ENCODE measurements at places on chromosomes 1 and 21. TPM values are rescaled to one million over a fixed set of nuclear protein-coding genes. Genes with fewer than 3 reads are reported as not detected.

DNA sequence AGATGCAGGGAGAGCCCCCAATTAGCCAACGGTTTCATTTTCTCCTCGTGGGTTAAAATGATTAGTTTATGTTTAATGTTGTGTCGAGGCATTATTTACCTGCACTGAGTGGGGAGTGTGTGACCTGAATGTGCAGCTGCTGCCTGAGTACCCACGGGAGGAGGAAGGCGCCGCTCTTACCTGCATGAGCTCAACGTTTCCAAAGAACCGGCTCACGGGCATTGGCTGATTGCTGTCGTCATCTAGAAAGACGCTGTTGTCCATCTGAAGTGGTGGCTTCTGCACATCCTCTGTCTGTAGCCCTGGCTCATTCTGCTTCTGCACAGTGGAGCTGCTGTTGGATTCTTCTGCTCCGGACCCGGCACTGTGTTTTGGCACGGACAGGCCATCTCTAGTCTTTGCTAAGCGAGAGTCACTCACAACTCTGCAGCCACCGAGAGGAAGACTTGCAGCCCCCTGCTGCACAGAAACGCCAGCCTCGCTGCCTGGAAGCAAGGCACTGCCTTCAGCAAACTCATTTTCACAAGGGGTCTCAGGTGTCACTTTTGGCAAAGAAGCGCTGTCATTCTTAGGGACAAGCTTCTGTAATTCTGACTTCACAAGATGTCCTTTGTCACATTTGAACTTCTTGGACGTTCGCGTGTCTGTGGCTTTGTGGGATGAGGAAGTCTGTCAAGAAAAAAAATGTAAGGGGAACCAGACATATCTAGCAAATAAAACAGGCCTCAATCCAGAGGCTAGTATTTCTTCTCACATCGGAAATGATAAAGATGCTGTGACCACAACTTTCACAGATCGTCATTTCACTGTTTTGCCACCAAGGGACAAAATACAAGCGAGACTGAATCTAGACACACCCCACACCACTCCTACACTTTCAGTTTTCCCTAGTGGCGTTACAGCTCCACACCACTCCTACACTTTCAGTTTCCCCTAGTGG is 9.4 kb downstream of the C1orf174 start:
- H3K36me3 ChIP-seq, result peaks cover 18% of the 10 kb centered on the region
- peaks cover 25% of the 10 kb centered on the region for H3K4me1 ChIP-seq
- no peaks in the 10 kb centered on the region for H3K27me3 ChIP-seq
- no peak for DNase-seq
- H3K4me3 ChIP-seq, result no peak overlapping the region

- no peak for DNase-seq
- no peaks in the 10 kb centered on the region for H3K27me3 ChIP-seq
- no peaks in the 10 kb centered on the region for H3K4me1 ChIP-seq
- H3K4me3 ChIP-seq, result no peak overlapping the region
- no peak overlapping the region for H3K27ac ChIP-seq
These were observed 680.1 kb downstream of the MATN1 start for GRCh38 chr1:30043256-30043655.

DNA sequence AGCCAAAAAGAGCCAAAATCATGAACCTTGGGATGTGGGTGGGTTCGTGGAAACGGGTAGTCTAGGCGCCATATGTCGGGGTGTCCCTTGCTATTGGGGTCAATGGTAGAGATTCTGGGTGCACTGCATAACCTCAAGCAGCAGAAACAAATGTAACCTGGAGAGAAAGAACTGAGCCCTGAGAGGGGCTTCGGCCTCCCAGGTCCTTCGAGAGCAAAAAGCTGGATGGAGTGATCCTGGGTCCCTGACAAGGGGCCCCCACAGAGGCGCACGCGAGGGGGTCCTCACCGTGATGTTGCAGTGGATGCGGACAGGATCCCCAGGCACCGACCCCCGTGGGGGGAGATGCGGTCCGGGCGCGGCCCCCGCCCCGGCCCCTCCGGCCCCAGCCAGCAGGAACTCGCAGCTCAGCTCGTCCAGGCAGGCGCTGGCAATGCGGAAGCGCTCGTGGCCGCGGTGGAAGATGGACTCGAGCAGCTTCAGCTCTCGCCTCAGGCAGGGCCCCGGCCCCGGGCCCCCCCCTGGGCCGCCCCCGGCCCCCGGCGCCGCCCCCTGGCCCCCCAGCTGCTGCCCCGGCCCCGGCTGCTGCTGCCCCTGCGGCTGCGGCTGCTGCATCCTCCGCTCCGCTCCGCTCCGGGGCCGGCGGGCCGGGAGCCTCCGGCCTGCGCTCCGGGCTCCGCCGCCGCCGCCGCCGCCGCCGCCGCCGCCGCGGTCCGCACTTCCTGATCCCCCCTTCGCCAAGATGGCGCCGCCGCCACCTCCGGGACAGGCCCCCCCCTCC is at the start of gene UBE2Q1:
Gene UBE2Q1, minus strand, starts transcription at position 724 of the 781 bp plus-strand sequence. Its CDS starts 109 bp downstream, at position 615.
- peak within 1 kb of the TSS; percentile 77 for H3K4me3 ChIP-seq
- DNase-seq, result no peak
- peak within 1 kb of the TSS; percentile 85 for H3K27ac ChIP-seq
- H3K27me3 ChIP-seq, result no peaks in the 10 kb centered on the region
- H3K36me3 ChIP-seq, result peaks cover 31% of the 10 kb centered on the region

DNA sequence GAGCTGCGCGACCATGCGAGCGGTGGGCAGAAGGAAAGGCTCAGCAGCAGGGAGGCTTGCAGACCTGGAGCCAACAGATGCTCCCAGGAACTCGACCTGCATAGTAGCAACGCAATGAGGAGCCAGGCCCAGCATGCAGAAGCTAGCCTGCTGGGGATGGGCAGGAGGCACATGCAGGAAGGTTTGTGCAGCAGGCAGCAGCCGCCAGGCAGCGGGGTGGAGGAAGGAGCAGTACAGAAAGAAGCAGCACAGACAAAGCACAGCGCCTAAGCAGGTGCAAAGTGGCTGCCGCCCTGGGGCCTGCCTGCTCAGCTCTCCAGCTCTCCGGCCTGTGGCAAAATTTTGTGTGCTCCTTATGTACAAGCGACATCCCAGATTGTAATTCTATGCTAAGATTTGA is 213.5 kb upstream of the MAP1LC3C start:
- H3K36me3 ChIP-seq, result no peaks in the 10 kb centered on the region
- no peaks in the 10 kb centered on the region for H3K27me3 ChIP-seq
- H3K27ac ChIP-seq, result no peak overlapping the region
- no peak overlapping the region for H3K4me3 ChIP-seq
- no peak for DNase-seq
- no peaks in the 10 kb centered on the region for H3K4me1 ChIP-seq

DNA sequence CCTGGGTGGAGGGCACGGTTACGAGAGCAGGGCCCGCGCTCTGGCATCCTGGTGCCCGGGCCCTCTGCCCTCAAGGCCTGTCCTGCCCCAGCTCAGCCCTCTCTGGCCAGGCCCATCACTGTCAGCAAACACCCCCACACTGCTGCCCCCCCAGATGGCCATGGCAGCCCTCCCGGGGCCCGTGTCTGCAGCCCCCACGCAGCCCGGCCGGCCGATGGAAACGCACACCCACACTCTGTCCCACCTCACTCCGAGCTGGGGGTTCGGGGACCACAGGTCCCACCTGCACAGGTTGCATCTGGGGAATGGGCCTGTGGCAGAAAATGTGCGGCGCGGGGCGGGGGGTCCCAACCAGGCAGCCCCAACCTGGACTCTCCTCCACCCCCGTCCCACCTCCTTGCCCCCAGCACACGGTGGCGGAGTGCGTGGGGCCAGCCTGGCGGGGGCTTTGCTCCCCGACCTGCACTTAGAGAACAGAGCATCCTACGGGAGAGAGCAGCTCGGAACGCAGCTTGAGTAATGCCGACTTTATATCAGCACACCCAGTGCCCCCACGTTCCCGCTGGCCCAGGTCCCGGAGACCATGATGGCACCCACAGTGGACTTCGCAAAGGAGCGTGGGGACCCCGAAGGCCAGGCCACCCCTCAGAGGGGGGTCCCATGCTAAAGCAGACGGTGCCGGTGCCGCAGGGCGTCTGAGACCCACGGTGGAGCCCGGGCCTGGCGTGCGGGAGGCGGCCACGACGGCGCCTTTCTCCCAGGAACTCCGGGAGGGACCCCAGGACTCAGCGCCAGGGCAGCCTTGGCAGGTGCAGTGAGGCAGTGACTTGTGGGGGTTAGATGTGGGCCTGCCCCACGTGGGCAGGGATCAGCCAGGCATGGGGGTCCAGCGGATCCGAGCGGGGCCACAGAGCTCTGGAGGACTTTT is 7.5 kb upstream of the RNF223 start:
- no peaks in the 10 kb centered on the region for H3K36me3 ChIP-seq
- DNase-seq, result peak; percentile 16
- H3K4me1 ChIP-seq, result peaks cover 11% of the 10 kb centered on the region
- H3K27ac ChIP-seq, result no peak overlapping the region

- no peak for DNase-seq
- H3K27me3 ChIP-seq, result peaks cover 3% of the 10 kb centered on the region
- no peaks in the 10 kb centered on the region for H3K4me1 ChIP-seq
- no peak overlapping the region for H3K27ac ChIP-seq
- H3K36me3 ChIP-seq, result no peaks in the 10 kb centered on the region
- H3K4me3 ChIP-seq, result no peak overlapping the region
These were observed 91.5 kb downstream of the IER5 start for GRCh38 chr1:181179987-181180365.

The SPATA21 gene
- total RNA-seq, result not detected

The PLPP3 gene
- 2.9 TPM for total RNA-seq

The LCE3E gene
- not detected for total RNA-seq

The LCE3D gene
- total RNA-seq, result not detected
